Nucleus accumbens (tissue), 56 donors: ENCODE measurements at places on chromosomes 7 and 10.

GRCh38 chr7:121376979-121377378 is 19.1 kb downstream of the FAM3C start:
- no peak for DNase-seq

DNA sequence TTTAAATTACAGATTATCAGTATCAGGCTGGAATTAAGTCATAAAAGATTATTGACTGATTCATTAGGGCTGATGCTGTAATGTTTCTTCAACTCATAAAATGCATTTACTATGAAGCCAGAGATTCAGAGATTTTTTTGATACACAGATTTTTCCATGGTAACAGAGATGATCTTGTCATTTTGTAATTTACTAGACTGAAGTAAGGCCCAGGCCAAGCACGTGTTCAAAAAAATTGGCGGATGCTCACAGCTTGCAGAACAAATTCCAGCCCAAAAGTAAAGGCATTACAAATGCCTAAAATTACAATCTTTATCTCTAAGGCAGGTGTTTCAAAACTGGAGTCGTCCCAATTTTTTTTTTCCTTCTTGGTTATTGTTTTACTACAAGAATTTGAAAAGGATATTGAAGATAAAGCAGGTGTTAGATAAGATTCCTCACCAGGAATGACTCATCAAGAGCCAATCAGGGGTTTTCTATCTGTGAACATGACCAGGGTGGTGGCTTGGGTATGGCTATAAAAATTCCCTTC is 78.4 kb upstream of the MEOX2 start:
- no peak for DNase-seq

DNA sequence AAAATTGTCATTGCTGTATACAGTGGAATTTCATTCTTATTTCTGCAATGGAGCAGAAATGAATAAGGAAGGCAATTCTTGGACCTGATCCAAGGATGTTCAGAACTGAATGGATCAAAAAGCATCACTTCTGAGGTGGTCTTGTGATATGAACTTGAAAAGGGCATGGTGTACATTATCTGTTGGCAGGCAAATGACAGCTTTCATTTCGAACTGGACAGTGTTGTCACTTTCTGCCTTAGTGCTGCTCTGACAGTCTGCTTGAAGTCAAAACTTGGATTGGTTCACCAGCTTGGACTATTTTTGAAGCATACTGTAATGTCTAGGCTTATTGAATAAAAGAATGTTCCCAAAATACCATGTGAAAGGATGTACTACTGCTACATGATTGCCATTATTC is 52.0 kb downstream of the VCL start:
- no peak for DNase-seq

- DNase-seq: no peak
Measured at GRCh38 chr7:120521761-120522737, 249.1 kb downstream of the KCND2 start.

- DNase-seq: no peak
Measured at GRCh38 chr7:2820508-2820934, 23.6 kb downstream of the GNA12 start.

DNA sequence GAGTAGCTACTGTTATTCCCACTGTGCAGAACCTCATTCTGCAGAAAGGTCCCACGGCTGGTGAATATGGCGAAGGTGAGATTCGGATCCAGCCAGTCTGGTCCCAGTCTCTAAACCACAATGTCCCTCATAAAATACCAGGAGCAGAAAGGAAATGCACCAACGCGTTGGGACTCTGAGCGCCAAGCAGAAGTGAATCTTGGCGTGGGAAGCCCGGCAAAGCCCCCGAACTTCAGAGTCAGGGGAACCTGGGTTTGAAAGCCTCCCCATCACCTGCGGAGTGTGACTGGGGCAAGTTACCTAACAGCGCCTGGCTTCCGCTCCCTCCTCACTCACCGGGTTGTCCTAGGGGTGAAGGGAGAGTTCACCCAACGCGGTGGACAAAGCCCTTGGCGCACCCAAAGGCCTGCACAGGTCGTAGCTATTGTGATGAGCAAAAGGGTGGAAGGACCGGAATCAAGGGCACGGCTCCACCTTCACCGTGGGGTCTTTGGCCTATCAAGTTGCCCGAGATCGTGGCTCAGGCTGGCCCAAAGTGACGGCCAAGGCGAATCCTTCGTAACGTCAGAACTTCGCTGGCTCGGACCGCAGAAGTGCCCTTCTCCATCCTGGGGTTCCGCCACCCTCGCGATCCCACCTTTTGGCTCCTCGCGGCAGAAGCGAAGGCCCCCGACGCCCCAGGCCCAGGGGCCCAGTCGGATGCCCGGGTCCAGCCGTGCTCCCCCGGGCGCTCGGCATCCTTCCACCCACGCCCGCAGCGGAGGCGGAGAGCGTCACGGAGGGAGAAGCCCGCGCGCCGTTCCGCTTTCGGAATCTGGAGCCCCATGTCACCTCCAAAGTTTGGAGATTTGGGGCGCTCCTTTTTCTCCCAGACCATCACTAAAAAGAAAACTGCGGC is 811 bp downstream of the RGS10 start:
- no peak for DNase-seq

- no peak for DNase-seq
Measured at GRCh38 chr10:119349341-119349740, 142.0 kb downstream of the GRK5 start.

GRCh38 chr10:32411797-32412498 is 34.0 kb upstream of the CCDC7 start:
- DNase-seq: no peak

DNA sequence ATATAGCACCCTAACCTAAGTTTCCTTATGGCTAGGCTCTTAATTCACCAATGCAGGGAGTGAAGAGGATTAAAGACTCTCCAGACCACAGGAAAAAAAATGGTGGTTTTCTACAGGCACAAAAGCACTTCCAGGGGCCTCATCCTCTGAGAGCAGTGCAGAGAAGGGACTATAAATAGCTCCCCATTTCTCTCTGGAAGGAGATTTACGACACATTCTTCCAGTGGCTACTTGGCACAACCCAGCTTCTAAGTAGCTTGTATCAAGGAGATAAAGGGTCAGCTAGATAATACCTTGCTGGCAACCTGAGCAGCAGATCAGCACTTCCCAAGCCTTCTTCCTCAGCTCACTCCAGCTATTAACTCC is 73.5 kb downstream of the CRPPA start:
- DNase-seq: no peak

DNA sequence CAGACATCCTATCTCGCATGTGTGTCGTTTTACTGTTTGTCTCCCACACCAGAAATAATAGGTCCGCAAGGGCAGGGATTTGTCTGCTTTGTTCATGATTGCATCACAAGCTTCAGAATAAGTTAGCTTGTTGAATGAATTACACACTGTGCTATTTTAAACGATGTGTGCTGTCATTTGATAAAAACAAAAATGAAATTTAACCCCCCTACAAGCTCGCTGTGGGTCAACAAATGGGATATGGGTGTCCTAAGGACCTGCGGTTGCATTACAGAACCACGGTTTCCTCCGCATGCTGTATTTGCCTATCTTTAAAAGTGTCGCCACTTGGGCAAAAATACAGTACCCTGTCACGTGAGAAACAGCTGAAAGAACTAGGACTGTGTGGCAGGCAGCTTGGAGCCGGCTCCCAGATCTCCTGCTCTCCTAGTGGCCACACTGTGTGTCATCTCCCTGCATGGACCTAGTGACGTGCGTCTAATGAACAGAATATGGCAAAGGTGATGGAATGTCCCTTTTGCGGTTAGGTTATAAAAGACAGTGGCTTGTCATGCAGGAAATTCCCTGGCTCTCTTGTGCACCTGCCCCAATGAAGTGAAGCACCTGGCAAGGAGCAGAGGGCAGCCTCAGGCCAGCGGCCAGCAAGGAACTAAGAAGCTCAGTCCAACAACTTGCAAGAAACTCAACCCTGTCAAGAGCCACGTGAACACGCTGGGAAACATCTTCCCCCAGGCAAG is 32.9 kb upstream of the CRYGN start:
- DNase-seq: no peak

GRCh38 chr7:7609330-7609729 is 31.2 kb upstream of the UMAD1 start:
- no peak for DNase-seq

DNA sequence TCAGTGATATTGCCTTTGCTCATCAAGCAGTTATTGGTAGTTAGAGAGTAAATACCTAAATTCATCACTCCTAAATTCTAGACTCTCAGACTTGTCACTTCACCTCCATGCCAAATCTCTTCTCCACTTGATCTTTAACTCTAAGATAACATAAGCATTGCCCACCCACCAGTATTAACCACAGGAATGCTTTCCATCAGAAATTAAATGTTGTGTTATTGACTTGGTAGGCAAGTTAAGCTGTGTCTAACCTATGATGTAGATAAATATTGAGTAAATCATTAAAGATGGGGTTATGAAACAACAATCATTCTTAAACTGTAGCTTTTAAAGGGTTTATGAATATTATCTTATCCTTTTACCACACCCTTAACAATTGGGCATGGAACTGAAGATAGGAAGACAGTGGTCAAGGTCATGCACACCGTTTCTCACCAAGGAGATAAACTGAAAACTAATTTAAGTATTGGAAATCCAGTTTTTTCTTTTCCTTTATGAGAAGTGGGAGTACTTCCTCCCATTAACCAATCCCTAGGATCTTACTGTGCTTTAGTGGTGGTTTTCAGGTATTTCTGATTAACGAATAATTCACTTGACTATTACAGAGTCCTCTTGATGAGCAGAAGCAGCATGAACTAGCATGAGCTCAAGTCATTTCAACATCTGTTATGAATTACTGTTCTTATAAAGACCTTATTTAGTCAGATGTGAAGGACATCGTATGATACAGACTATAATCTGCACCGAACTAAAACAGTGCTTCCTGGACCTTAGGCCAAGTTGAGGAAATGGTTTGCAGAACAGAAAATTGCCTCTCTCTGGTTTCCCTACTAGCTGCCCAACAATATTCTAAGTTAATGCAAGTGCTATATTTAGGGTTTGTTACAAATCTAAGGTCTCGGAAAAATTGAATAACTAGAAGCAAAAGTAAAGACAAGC is 142.0 kb downstream of the LCOR start:
- DNase-seq: no peak

GRCh38 chr7:100879685-100880261 is 4.9 kb downstream of the SRRT start:
- DNase-seq: peak; percentile 40

GRCh38 chr10:131271195-131271880 is 40.2 kb downstream of the TCERG1L start:
- DNase-seq: no peak

DNA sequence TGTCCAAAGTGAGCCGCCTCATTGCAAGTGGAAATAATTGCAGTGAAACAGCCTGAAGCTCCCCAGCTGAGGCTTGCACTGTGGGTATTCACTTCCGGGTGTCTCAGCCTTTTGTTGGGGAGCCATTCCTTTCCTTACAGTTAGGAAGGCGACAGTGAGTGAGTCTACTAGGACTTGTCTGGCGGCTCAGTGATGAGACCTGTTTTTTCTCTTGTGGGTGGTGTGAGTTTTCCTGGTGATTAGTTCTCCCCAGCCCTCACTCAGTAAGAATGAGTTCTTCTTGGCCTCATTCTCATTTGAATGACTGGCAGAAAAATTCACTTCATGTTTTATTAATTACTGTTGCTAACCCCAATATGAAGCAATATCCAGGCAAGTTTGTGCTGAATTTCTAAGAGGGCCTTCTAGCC is 2.6 kb downstream of the PGAM1 start:
- no peak for DNase-seq

GRCh38 chr7:19491821-19492452 is 216.9 kb downstream of the POLR1F start:
- DNase-seq: no peak

DNA sequence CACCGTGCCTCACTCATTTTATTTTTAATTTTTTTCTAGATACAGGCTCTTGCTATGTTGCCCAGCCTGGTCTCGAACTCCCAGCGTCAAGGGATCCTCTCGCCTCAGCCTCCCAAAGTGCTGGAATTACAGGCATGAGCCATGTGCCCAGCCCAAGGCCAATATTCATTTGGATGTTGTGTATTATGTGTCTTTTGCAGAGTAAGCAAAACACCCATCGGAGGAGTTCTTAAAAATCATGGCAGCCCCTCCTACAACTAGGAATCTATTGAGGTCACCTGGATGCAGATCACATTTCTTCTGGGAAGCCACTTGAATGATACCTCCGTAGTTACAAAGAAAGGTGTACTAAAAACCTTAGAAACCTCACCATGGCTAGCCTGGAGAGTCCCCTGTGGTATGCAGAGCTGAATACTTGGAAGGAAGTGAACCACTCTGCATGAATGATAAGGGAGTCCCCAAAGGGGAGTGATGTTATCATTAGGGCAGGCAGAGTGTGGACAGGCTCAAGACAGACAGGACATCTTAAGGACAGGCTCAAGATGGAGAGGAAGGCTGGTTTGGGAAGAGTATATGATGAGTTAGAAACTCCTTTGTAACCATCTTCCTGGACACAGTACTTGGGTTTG is 185.7 kb downstream of the TAX1BP1 start:
- DNase-seq: no peak

- DNase-seq: no peak
Measured at GRCh38 chr10:97163181-97163580, 22.6 kb downstream of the SLIT1 start.

DNA sequence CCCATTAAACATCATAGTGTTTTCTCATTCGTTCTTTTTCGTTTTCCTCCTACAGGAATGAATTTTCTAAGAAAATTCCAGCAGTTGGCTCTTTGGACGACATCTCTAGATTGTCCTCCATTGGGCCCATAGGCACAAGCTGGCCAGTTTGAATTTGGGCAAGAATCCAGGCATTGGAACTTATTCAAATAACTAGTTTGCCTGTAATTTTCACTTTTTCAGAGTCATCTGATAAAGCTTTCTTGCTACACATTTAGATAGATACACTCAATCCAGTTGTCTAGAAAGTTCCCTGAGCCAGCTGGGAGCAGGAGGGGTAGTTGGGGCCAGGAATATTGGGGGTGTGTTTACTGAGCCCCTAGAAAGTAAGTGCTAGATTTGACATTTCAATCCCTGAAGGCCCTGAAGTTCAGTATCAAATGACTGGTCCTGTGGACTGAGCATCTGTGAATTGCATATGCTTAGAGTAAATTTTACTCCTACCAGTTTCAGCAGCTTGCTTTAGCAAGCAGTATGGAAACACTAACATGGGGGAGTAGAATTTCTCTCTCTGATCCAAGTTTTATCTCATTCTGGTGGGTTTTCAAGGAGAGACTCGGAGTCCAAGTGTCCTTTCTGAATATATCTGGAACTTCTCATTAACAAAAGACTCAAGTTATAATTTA is 5.2 kb downstream of the EGFR start:
- no peak for DNase-seq

DNA sequence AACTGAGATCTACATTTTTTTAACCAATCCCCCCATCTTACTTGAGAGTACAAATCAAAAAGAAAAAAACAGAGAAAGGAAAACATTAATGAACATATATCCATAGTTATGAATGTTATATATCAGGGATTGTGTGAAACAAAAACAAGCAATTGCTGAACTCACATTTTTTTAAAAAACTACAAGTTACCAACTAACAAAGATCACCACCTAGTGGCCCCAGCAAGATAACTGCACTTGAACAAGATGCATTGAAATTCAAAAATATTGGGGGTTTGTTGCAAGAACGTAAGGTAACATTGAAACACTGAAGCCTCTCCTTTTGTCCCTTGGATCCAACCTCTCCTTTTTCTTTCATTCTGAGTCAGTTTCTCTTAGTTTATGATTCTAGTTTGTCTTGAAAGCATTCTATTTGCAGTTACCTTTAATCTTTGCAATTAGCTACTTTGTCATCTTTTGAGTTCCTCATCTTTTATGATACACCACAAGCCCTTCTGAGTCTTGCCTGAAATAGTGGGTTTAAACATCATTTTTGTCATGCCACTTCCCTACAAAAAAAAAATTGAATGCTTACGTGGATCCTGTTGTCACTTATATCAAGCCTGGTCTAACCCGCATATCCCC is 87.3 kb upstream of the TES start:
- no peak for DNase-seq

- DNase-seq: no peak
Measured at GRCh38 chr10:46524472-46525176, 31.8 kb downstream of the GPRIN2 start.
